CD4-positive, alpha-beta T cell treated with Interleukin-2 at 100 ng/mL for 4 hours (primary cell): ENCODE measurements at places on chromosomes 16 and 17.

GRCh38 chr16:16014329-16015224, 65.2 kb downstream of the ABCC1 start:
- no peak for DNase-seq

GRCh38 chr17:7004398-7005253, 7.8 kb upstream of the RNASEK start:
- peak; percentile 88 for DNase-seq

GRCh38 chr17:79702034-79702433, 28.7 kb upstream of the ENPP7 start:
- DNase-seq = no peak

DNA sequence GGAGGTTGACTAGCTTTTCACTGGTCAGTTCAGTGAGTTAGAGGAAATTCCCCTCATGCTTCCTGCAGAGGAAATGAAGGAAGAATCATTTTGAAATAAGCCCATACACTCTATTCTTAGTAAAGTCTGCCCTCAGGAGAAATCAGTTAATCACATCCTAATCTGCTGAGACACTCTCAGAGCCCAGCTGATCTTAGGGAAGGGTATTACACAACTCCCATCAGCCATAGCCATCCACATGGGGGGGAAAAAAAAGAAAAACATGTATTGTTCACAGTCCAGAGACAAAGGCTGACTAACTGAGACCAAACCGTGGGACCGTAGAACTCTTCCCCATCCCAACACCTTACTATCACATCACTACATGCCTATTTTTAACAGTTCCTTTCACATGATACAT, 722.3 kb downstream of the CDH8 start:
- no peak for DNase-seq

DNA sequence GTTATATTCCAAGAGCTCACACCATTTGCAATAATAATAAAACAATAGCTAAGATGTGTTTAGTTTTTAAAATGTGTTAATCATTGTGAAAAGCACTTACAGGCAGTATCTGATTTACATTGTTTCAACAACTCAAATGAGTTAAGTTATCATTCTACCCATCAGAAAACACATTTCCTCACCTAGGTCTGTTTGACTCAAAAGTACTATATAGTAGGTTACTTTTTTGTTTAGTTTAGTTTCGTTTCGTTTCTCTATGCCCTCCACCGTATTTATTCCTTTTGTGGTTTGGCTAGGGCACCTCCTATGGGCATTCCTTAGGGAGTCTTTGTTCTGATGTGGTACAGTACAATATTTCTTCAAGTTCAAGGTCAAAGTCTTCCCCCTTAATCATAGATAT, 201.6 kb downstream of the PRKCB start:
- no peak for DNase-seq

DNA sequence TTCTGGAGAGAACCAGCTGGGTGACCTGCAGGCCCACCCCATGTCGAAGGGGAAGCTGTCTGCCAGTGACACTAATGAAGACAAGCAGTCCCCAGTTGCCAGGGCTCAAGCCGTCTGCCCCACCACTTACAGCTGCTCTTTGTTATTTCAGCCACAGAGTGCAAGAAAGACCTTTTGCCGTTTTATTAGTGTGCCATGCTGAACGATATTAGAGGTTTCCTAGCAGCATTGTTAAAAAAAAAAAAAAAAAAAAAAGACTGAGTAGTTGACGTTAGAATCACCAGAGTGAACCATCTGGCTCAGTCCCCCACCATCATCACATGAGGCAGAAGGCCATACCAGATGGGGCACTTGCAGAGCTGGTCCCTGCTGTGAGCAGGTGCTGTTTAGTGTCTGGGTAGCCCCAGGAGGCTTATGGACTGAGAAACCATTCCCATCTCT, 26.5 kb upstream of the SLC39A11 start:
- DNase-seq = no peak

GRCh38 chr16:56607109-56607618, 1.2 kb upstream of the MT2A start:
- no peak for DNase-seq

- no peak for DNase-seq
Measured at GRCh38 chr17:75835654-75835987, 8.6 kb downstream of the UNC13D start.

DNA sequence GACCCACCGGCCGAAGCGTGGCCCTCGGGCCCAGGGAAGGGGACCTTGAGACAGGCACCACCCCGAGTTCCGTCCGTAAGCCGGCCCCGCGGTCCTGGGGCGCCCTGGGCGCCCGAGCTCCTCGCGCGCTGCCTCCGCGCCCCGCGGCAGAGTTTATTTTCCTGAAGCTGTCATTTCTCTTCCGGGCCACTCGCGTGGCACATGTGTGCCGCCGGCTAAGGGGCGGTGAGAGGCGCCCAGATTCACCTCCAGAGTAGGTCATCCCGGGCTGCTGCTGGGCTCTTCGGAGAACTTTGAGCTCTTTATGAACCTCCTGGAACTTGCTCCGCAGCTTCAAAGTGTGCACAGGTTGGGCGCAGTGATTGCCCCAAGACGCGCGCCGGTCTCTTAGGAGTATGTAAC, 489 bp downstream of the ZC3H18 start:
- peak; percentile 46 for DNase-seq

DNA sequence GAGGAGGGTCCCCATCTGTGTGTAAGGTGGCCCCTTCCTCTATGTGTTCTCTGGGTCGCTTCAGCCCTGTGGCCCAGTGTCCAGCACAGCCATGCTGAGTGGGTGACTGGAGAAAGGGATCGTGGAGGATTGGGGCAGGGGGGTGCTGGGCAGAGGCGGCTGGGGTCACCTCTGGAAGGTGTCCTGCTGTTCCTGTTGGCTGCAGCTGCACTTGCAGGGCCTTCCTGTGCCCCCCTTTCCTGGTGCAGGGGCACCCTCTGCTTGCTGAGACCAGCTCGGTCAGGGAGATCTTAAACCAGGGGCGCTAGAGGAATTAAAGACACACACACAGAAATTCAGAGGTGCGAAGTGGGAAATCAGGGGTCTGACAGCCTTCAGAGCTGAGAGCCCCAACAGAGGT, 11.1 kb downstream of the IL32 start:
- no peak for DNase-seq

GRCh38 chr16:89233678-89234490, 16.4 kb downstream of the ZNF778 start:
- no peak for DNase-seq

- DNase-seq = no peak
Measured at GRCh38 chr17:79897243-79898063, 58.2 kb upstream of the CBX4 start.

DNA sequence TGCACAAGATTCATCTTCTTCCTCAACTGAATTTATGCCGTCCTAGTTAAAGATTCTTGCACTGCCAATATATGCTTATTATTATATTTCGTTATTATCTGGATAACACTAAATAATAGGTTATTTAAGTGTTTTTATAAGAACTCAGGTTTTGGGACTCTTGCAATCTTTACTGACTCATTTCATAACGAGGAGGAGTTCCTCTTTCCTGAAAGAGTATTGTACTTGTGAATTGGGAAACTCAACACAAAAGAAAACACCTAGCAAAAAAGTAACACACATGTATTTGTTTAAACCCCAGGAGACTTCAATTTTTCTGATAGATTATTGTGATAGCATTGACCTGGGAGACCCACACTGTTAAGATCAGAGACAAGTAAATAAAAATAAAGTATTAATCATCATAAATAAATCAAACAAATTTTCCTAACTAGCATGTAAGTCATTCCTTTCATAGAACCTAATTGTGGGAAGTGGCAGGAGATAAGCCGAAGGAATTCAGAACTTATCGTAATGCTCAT, 505.8 kb downstream of the KCNJ2 start:
- no peak for DNase-seq
